ENCODE measurements at places on chromosomes 3 and 15.

- no peak for DNase-seq
Observed at GRCh38 chr3:114942773-114943172, 204.3 kb downstream of the ZBTB20 start.

DNA sequence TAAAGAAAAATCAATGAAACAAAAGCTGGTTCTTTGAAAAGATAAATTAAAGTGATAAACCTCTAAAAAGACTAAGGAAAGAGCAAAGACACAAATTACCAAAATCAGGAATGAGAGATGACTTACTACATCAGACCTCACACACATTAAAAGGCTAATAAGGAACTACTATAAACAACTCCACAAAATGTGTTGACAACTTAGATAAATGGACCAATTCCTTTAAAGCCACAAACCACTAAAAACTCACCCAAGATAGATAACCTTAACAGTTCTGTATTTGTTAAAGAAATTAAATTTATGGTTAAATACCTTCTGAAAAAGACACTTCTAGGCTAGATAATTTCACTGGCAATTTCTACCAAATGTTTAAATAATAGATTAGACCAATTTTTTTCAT, 170.4 kb downstream of the SMAD6 start:
- no peak for DNase-seq

- DNase-seq: no peak
Observed at GRCh38 chr15:34941831-34942230, 27.7 kb downstream of the AQR start.

DNA sequence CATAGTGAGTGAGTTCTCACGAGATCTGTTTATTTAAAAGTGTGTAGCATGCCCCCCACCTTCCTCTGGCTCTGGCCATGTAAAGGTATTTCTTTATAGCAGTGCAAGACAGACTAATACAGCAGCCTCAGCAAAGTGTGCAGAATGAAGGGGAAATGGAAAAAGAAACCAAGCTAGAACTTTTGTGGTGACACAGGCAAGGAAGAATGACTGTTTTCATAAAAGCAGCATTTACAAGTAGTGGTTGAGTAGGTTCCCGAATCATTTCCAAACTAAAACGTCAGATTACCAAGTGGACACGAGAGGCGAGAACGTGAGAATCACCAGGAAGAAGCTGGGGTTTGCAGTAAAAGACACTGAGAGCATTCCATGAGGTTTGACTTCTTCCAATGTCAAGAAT, 100.2 kb upstream of the AKAP13 start:
- no peak for DNase-seq

- no peak for DNase-seq
Observed at GRCh38 chr3:38725726-38726419, 76.4 kb upstream of the SCN5A start.

GRCh38 chr15:87689716-87690115, 566.8 kb downstream of the NTRK3 start:
- no peak for DNase-seq

GRCh38 chr3:160739079-160739478, 17.0 kb upstream of the PPM1L start:
- DNase-seq: no peak

DNA sequence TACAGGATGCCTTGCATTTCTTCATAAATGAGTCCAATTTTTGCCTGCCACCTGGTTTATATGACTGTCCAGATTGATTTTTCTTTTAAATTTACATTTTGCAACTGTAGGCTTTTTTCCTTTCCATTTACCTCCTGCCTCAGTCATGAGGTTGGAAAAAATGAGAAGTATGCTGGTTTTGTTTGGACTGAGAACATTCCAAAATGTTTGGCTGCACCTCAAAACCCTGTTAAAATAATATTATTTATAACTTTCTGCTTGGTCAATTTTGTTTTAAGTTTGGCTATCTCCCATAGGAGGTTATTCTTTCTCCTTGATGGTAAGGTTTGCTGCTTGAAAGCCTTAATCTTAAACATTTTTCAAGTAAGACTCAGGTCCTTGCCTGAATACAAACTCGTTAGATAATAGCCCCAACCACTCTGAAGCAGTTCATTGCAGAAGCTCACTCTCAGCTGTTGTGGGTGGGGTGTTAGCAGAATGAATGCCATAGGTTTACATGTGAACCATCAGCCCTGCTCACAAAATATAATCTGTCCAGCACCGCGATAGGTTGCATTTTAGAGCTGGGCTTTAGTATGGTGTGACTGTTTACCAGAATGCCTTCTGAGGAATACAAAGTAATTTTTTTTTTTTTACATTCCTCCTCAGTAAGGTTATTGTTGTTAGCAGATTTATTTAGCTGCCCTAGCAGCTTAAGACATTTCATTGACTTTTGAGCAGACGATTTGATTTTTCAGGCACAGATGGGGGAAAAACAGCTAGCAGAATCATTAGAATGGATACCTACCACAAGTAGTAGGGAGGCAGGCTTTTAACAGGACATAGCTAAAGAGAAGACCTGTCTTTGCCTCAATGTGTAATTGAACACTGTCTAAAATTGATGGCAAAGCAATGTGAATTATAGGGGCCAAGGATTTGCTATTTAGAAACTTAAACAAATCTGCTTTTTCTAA, 630.8 kb upstream of the KCNMB2 start:
- no peak for DNase-seq

DNA sequence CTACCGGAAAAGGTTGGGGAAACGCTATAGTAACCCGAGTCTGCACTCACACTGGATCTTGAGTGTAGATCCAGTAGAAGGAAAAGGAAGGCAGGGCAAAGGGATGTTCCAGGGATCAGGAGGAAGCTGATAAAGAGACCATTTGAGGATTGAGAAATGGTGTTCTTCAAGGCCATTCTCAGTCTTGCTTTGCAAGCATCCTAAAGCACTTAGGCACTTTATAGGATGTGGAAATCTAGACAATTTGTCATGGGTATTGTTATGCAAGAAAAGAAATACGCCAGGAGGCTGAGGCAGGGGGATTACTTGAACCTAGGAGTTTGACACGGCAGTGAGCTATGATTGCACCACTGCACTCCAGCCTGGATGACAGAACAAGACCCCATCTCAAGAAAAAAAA, 13.2 kb upstream of the SCAMP5 start:
- DNase-seq: no peak
